ENCODE measurements at places on chromosomes 3 and 15. TPM values are rescaled to one million over a fixed set of nuclear protein-coding genes. Genes with fewer than 3 reads are reported as not detected.

Gene TRIM42
- not detected for total RNA-seq

Gene OR5H14
- not detected for total RNA-seq

Gene TLR9
- not detected for total RNA-seq

- H3K27ac ChIP-seq, result no peak overlapping the region
- DNase-seq, result no peak
- no peaks in the 10 kb centered on the region for H3K27me3 ChIP-seq
- no peaks in the 10 kb centered on the region for H3K4me1 ChIP-seq
- H3K36me3 ChIP-seq, result no peaks in the 10 kb centered on the region
- H3K4me3 ChIP-seq, result no peak overlapping the region
Measured at GRCh38 chr15:66114863-66115425, 138.6 kb downstream of the MEGF11 start.

DNA sequence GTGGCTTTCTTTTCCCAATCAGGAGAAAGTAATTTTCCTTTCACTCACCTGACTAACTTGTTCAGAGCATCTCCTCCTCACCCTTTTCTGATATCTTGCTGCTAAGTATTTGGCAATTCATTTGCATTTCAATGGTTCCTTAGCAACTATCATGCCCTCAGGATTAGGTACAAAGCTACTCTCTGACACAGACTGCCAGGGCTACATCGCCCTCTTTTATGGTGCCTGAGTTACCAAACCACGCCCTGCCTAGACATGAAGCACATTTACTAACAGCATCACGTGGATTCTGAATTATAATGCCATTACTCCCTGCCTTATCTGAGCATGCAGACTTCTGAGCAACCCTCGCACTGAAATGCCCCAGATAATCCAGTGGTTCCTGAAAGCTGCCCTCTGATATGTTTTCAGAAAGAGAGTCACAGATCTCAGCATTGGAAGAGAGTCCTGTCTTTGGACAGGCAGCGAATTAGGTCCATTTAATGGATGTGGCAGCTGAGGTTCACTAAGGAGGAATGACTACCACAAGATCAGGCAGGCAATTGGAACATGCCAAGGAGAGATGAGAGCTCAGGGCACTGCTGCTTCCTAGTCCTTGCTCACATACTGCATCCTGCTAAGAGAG lies 14.5 kb downstream of the EPHB1 start:
- DNase-seq, result no peak
- H3K4me1 ChIP-seq, result no peaks in the 10 kb centered on the region
- H3K27ac ChIP-seq, result no peak overlapping the region
- no peaks in the 10 kb centered on the region for H3K27me3 ChIP-seq

- no peak overlapping the region for H3K4me3 ChIP-seq
- no peaks in the 10 kb centered on the region for H3K27me3 ChIP-seq
- no peak for DNase-seq
- H3K27ac ChIP-seq, result no peak overlapping the region
Measured at GRCh38 chr3:8709287-8709686, 24.3 kb upstream of the CAV3 start.

DNA sequence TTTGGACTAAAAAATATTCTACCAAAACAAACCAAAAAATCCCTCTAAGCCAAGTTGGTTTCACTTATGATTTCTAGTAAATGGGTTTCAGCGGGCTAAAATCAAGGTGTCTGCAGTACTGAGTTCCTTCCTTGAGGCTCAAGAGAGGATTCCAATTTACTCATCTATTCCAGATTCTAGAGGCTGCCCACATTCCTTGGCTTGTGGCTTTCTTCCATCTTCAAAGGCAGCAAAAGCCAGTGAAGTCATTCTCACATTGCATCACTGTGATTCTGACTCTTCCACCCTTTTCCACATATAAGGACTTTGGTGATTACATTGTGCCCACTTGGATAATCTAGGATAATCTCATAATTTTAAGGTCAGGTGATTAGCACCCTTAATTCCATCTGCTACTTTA lies 48.1 kb downstream of the DPPA2 start:
- no peak overlapping the region for H3K4me3 ChIP-seq
- H3K36me3 ChIP-seq, result no peaks in the 10 kb centered on the region
- no peak overlapping the region for H3K27ac ChIP-seq
- H3K4me1 ChIP-seq, result no peaks in the 10 kb centered on the region
- no peaks in the 10 kb centered on the region for H3K27me3 ChIP-seq
- no peak for DNase-seq

DNA sequence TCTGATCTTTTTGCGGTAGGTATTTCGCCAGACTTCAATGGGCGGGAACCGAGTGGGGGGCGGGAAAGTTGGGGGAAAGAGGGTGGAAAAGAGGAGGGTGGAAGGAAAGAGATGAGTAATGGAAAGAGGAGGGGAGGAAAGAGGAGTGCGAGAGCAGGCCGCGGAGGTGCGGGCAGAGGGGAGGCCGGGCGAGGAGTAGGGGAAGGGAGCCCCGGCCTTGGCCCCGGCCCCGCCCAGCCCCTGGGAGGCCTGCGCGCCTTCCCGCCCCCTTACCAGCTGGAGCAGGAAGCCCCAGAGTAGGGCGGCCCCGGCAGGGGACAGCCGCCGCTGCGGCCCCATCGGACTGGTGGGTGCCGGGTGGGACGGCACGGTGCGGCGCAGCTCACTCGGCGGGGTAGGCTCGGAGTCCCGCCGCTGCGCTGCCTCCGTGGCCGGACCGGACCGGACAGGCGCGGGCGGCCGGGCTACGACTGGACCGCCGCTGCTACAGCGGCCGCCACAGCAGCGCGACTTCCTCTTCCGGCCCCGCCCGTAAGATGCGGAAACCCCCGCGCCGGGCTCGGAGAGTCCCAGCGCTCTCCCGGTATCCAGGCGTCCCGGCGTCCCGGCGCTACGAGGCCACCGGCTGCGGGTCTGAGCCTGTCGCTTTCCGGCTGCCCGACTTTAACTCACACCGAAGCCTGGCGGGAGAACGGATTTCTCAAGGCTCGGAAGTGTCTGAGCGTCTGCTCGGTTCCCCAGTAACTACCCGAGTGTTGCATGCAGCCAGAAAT lies at the start of gene SPPL2A:
TSS of gene SPPL2A (minus strand) at position 512 of the 773 bp plus-strand sequence. CDS start at position 339, 173 bp downstream.
- DNase-seq, result peak; percentile 80
- no peaks in the 10 kb centered on the region for H3K36me3 ChIP-seq
- H3K27me3 ChIP-seq, result no peaks in the 10 kb centered on the region
- peaks cover 12% of the 10 kb centered on the region for H3K4me1 ChIP-seq

Gene GLCE
- 11.1 TPM for total RNA-seq

- peaks cover 27% of the 10 kb centered on the region for H3K4me1 ChIP-seq
- no peak overlapping the region for H3K4me3 ChIP-seq
- peak overlapping the region; percentile 56 for H3K27ac ChIP-seq
- DNase-seq, result peak; percentile 47
- H3K36me3 ChIP-seq, result no peaks in the 10 kb centered on the region
Measured at GRCh38 chr3:194691481-194692283, 6.0 kb downstream of the FAM43A start.

GRCh38 chr3:113266738-113267137 lies 55.4 kb downstream of the BOC start:
- H3K4me1 ChIP-seq, result peaks cover 42% of the 10 kb centered on the region
- no peak overlapping the region for H3K4me3 ChIP-seq
- no peak overlapping the region for H3K27ac ChIP-seq
- no peak for DNase-seq
- peaks cover 19% of the 10 kb centered on the region for H3K36me3 ChIP-seq

DNA sequence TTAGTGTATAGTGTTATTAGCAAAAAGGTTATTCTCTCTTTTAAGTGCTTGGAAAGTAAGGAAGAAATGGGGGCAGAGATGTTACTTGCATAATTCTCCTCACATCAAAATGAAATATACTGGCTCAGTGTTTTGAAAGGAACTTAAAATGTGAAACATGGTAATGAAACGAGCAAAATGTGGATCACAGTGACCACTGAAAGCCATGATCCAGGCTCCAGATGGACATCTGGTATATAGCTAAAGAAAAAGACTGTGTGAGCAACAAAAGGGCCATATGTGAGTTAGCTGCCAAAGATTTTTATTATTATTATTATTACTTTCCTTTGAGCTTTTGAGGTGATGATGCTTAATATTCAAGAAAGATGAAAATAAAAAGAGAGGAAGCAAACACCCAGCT lies 89.6 kb downstream of the GAP43 start:
- H3K27ac ChIP-seq, result no peak overlapping the region
- no peak for DNase-seq
- no peaks in the 10 kb centered on the region for H3K36me3 ChIP-seq
- H3K4me3 ChIP-seq, result no peak overlapping the region
- no peaks in the 10 kb centered on the region for H3K27me3 ChIP-seq

- DNase-seq, result peak; percentile 66
- H3K27me3 ChIP-seq, result no peaks in the 10 kb centered on the region
- H3K4me1 ChIP-seq, result no peaks in the 10 kb centered on the region
- no peak overlapping the region for H3K4me3 ChIP-seq
Measured at GRCh38 chr3:197381371-197381770, 83.0 kb upstream of the DLG1 start.

- no peak overlapping the region for H3K27ac ChIP-seq
- DNase-seq, result no peak
- peaks cover 4% of the 10 kb centered on the region for H3K36me3 ChIP-seq
- H3K4me1 ChIP-seq, result no peaks in the 10 kb centered on the region
Measured at GRCh38 chr3:197104738-197105137, 75.1 kb upstream of the MELTF start.

- no peaks in the 10 kb centered on the region for H3K4me1 ChIP-seq
- H3K27ac ChIP-seq, result no peak overlapping the region
- H3K36me3 ChIP-seq, result no peaks in the 10 kb centered on the region
- no peak for DNase-seq
- H3K4me3 ChIP-seq, result no peak overlapping the region
Measured at GRCh38 chr3:3503411-3503810, 295.8 kb upstream of the LRRN1 start.

GRCh38 chr15:45112591-45113379 lies 1.2 kb downstream of the DUOX2 start:
- H3K4me1 ChIP-seq, result peaks cover 21% of the 10 kb centered on the region
- H3K27me3 ChIP-seq, result no peaks in the 10 kb centered on the region
- H3K36me3 ChIP-seq, result no peaks in the 10 kb centered on the region
- peak; percentile 44 for DNase-seq

DNA sequence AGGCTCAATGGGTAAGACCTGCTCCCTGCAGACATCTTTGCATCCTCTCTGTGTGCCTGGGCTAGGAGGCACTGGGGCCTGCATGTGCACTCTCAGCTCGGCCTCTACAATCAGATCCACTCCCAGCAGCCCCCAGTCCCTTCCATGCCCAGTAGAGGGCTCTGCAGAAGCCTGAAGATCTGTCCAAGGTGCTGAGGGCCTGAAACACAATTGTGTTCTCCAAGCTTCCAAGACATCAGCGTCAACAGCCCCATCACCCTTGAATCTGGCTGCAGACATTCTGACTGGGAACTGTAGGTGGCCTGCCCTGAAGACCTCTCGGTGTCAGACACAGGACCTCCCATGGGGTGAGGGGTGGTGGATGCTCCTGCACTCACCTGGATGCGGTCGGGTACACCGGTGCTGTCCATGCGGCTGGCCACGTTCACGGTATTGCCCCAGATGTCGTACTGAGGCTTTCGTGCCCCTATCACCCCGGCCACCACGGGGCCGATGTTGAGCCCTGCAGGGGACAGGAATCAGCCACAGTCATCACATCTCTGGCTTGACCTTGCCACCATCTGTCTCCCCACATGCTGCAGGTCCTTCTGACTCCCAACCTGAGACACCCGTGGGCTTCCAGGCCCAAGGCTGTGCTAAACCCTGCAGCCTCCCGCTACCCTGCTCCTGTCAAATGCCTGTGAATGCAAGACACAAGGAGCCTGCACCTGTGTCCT lies 84.7 kb downstream of the SEC22A start:
- no peak overlapping the region for H3K4me3 ChIP-seq
- DNase-seq, result peak; percentile 20
- H3K36me3 ChIP-seq, result no peaks in the 10 kb centered on the region
- H3K4me1 ChIP-seq, result no peaks in the 10 kb centered on the region
- no peak overlapping the region for H3K27ac ChIP-seq
- H3K27me3 ChIP-seq, result no peaks in the 10 kb centered on the region

DNA sequence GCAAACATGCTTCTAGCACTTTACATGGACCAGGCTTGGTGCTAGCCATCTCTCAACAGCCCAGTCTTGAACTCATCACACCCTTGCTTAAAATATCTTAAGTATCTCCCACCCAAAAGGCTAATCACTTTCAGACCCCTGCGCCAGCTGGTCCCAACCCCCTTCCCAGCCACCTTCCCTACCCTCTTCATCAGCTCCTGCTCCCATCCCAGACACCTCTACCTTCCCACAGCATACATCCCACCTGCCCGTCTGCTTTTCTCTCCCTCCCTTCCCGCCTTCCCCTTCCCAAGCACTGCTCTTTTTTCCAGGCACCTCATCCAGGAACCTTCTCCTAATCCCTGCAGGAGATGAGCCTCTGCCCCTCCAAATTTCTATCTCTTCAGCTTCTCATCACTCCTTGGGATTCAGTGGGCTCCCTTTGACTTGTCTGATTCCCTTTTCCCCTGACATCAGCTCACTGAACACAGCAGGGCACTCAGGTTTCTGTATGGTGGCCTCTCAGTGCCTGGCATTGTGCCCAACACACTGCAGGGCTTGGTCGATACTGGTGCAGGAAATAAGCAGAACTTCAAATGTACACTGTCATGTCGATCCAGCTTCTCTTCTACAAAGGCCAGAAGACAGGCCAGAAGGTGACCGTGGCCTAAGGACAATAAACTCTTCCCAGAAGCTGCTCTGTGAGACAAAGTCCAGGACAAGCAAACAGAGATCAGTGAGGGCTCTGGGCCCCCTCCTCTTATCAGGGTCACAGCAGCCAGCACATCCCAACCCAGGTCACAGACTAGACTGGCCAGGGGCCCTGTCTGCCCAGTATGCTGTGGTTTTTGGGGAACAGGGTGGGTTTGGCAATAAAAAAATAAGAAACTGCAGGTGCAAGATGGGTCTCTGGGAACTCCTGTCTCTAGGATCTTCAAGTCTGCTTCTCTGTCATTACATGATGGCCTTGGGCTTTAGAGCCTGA lies 2.2 kb upstream of the ITIH1 start:
- H3K4me3 ChIP-seq, result no peak overlapping the region
- H3K4me1 ChIP-seq, result peaks cover 4% of the 10 kb centered on the region
- DNase-seq, result peak; percentile 68
- no peak overlapping the region for H3K27ac ChIP-seq
- no peaks in the 10 kb centered on the region for H3K27me3 ChIP-seq
- no peaks in the 10 kb centered on the region for H3K36me3 ChIP-seq

- DNase-seq, result no peak
- H3K27ac ChIP-seq, result no peak overlapping the region
- no peaks in the 10 kb centered on the region for H3K36me3 ChIP-seq
- H3K27me3 ChIP-seq, result no peaks in the 10 kb centered on the region
- no peaks in the 10 kb centered on the region for H3K4me1 ChIP-seq
Measured at GRCh38 chr3:114025451-114025850, 30.9 kb downstream of the CCDC191 start.

- DNase-seq, result peak; percentile 74
- H3K27ac ChIP-seq, result peak overlapping the region; percentile 99
- H3K4me3 ChIP-seq, result no peak overlapping the region
- H3K36me3 ChIP-seq, result peaks cover 21% of the 10 kb centered on the region
- no peaks in the 10 kb centered on the region for H3K27me3 ChIP-seq
Measured at GRCh38 chr3:50604628-50605588, 6.7 kb downstream of the CISH start.

All from thyroid gland (tissue), 4 donors.